ENCODE measurements at places on chromosomes 5 and 9.

GRCh38 chr9:19552282-19553105 is 143.7 kb downstream of the ACER2 start:
- no peak for DNase-seq

DNA sequence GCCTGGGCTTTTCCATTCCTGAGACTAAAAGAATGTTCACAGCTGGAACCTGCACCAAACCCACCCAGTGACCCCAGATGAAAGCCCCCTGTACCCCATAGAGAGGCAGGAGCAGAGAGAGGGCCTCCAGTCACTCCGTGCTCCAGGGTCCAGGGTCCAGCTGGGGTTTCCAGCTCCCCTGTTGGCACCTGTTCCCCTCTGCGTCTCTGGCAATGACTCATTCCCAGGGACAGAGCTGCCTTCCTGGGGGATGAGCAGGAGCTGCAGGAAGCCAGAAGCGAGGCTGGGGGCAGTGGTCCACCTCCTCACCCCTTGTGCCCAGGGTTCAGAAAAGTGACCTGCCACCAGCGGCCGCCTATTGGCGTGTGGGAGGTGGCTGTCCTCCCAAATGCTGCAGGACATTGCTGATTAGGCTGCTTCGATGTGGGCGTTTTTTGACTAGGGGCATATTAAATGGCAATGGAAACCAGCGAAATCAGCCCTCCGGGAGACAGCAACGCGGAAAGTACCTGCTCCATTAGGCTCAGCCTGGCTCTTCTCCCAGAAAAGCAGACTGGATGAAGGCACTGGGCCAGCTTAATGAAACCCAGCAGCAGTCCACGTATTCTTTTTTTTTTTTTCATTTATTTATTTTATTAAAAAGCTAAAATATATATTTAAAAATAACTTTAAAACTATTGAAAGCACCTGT is 97.4 kb downstream of the DAP start:
- no peak for DNase-seq

GRCh38 chr9:98986866-98987651 is 43.4 kb downstream of the COL15A1 start:
- no peak for DNase-seq

DNA sequence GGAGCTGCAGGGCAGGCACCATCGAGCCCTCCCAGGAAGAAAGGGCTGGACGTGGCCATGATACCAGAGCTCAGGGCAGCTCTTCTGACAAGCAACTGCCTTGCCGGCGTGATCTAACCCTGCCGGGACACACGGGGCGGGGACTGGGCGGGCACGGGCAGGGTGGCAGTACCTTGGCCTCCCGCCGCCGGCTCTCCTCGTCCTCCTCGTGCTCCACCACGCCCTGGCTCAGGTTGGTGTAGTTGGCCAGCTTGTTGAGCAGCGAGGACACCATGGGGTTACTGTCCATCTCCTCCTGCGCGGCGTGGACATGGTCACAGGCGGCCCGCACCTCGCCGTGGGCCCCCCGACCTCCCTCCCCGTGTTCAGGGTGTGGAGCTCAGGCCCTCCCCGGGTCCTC is 18.5 kb downstream of the SLC12A7 start:
- no peak for DNase-seq

DNA sequence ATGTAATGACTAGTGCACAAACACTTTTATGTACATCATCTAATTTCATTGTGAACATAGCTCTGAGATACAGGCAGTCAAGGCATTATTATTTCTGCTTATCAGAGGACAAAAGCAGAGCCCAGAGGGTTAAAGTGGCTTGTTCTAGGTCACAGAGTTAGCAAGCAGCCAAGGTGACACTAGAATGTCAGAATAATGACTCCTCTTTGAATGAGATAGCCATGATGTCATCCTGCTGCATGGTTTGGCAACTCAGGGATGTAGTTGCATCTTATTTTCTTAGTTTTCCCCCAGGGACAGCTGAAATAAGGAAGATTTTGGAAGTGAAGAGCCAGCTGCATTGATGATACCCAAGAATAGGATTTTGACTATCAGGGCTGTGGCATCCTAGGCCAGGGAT is 54.4 kb downstream of the KCNV2 start:
- peak; percentile 23 for DNase-seq

DNA sequence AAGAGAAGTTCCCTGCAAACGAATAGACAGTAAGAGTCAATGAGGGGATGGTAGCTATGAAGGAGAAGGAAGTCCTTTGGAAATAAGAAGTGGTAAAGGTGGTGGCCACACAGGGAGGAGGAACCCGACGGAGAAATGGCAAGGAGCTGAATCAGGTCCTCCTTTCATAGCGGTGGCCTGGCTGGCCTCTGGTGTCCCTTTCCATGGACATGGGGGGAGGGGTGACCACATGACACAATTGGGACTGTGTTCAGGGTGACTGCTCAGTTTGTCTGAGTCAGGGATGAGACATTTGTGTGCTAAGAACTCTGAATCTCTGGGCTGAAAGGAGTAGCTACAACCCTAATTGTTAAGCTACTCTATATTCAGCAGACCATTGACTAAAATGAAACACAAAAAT is 28.7 kb upstream of the TIMD4 start:
- no peak for DNase-seq

- peak; percentile 82 for DNase-seq
These were observed 236.2 kb downstream of the NNT start for GRCh38 chr5:43839218-43839617.

- DNase-seq: peak; percentile 16
These were observed 27.5 kb downstream of the SREK1 start for GRCh38 chr5:66171349-66172344.

DNA sequence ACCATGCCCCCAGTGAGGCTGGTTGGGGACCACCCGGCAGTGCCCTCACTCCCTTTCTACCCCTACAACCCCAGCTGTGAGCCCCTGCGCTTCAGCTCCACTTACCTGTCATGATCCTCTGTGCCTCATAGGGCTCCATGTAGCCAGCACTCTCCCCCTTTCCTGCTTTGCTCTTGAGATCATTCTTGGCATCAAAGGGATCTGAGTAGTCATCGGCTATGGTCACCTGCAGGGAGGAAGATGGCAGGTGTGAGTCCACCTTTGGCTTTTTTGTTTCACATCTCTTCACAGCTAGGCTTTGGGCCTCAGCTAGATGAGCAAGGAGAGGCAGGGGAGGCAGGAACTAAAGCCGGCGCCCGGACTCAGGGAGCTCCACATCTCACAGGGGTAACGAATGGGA is 53.1 kb downstream of the SHB start:
- DNase-seq: no peak

DNA sequence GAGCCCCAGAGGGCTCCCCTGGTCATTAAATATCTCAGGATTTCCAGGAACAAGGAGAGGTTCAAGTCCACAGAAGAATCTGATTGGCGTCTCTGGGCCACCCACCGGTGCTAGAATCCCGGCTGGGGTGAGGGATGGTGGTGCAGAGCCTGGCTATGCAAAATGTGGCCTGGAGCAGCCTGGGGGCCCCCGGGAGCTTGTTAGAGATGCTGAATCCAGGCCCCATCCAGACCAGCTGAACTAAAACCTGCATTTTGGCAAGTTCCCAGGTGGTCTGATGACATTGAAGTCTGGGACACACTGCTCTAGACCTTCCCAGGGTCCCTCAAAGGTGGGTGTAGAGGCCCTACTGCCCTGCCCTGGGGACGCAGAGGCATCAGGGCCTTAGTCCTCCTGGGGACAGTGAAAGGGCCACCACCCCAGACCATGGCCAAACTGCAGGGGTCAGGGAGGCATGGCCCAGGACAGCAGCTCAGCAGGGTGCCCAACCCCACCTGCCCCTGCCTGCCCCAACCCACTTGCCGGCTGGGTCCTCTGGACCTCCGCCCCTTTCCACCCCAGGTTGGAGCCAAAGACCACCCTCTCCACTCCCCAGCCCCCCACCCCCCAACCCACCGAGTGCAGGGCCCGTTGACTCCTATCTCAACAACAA is 34.7 kb downstream of the ADAMTS2 start:
- DNase-seq: no peak

DNA sequence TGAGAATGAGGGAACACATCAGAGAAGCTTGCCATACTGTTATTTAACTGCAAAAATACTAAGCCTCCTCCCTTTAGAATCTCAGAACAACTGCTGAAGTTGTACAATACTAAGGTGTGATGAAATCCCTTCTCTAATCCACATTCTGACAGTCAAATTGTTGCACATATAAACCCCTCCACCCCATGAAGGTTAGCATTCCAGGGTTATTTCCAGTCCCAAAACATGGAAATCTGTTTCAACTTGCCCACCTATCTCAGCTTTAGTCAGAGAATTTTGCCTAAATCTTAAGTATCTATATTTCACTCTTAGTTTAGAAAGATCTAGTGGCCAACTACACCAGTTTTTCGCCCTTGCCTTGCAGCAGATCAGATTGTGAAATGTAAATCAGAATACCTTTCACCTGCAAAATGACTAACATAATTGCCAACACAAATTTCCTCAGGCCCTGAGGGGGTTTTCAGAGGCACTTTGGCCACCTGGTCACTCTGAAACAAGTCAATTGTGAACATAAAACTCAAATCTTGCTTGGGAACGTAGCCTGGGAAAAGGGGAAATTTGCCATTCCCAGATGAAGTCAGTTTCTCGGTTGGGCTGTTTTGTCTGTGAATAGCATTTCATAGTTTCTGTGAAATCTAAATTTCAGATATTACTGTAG is 93.9 kb downstream of the EFNA5 start:
- no peak for DNase-seq

- no peak for DNase-seq
These were observed 39.6 kb upstream of the TRIM36 start for GRCh38 chr5:115209279-115209678.

DNA sequence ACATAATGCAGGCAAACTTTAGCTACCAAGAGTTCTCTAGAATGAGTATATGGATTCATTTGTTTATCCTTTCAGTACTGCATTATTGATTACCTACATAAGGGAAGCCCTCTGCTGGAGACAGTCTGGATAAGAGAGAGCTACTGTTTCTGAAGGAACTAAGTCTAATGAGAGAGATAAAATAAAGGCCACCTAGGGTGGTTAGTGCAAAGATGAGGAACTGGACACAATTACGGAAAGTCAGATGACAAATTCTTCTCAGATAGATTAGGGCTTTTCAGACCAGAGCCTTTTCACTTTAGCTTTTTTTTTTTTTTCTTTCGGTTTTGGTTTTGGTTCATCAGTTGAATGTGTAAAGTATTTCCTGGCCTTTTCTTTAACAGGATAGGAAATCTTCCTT is 31.3 kb downstream of the ISOC1 start:
- DNase-seq: no peak

DNA sequence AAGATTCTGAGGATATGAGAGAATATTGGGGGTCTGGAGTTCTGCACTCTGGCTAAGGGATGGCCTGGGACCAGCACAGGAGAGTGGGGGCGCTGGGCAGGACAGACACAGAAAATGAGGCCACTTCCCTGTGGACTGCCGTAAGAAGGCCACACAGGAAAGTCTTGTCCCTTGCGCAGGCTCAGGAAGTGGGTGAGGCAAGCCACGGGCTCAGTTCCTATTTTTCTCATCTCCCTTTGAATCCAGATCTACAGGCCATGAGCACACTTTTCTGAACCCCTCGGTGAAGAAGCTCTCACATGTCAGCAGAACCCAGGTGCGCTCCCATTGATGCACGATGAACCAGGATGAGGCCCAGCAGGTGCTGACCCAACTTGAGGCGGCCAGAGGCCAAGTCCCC is 207.4 kb downstream of the AGTPBP1 start:
- DNase-seq: no peak

DNA sequence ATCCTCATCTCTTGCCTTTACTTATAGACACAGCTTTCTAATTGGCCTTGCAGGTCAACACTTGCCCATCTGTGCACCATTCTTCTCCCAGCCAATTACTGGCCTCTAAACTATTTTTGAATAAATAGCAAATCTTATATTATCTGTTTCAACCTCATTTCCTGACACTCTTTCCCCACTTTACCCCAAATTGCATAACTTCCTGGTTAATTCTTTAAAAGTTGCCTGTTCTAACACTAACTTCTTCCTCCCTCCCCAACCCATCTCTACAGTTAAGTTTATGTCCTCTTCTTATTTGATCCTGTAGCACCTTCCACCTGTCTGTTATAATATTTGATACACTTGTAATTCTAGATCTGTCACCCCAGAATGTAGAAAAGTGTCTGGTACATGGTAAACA is 372.1 kb downstream of the PDE4D start:
- DNase-seq: no peak

GRCh38 chr9:136726631-136727191 is 14.3 kb downstream of the DIPK1B start:
- DNase-seq: no peak

GRCh38 chr9:1495282-1496030 is 445.3 kb downstream of the DMRT2 start:
- no peak for DNase-seq

- DNase-seq: no peak
These were observed 1729.2 kb upstream of the WWC1 start for GRCh38 chr5:166562246-166562645.

DNA sequence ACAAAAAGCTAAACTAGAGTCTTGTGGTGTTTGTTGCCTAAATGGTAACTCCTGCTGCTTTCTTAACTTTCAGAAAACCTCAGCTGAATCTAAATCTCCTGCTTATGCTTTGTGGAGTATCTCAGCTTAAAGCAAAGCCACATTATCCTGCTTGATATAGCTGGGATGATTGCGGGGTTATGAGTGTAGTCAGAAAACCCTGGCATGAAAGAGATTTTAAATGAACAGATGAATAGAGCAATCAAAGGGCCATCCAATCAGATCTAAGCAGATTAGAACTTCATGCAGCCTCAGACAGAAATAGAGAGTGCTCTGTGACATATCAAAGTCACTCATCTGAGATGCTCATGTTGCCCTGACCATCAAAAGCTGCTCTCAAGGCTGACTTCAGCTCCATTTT is 305.5 kb downstream of the DMRT2 start:
- DNase-seq: no peak

DNA sequence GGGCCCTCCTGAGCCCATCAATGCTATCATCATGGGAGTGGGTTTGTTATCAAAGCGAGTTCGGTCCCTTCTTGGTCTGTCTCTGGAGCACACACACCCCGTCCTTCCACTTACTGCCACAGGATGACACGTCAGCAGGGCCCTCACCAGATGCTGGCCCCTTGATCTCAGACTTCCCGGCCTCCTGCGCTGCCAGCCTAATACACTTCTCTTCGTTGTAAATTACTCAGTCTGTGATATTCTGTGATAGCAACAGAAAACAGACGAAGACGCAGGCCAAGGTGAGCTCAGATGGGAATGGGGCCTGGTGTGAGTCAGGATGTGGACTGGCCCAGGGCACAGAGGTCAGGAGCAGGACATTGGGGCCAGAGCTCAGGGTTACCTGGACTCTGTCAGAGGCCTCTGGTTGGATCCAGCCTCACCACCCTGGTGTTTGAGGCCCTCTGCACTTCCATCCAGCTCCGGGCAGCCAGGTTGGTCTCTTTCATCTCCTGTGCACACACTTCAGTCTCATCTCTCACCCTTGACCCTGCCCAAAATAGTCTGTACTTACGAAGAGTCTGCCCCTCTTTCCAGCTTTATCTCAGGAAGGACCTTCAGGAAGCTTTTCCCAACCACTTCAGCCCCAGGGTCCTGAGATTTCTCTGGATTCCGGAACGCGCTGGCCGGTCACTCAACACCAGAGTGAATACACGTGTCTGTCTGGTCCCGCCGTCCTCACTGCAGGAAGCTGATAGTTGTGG is 26.0 kb upstream of the CNOT6 start:
- no peak for DNase-seq

All from GM04504 (cell line).